ENCODE measurements at places on chromosomes 6 and 20. TPM values are rescaled to one million over a fixed set of nuclear protein-coding genes. Genes with fewer than 3 reads are reported as not detected.

The PLA2G7 gene
- total RNA-seq = not detected

The ABHD16B gene
- total RNA-seq = not detected

The PRL gene
- not detected for total RNA-seq

The MCHR2 gene
- not detected for total RNA-seq

The MEP1A gene
- not detected for total RNA-seq

The GMPR gene
- 25.0 TPM for total RNA-seq

The SAMD10 gene
- 2.6 TPM for total RNA-seq

The MLIP gene
- total RNA-seq = 24.1 TPM

The TRDN gene
- total RNA-seq = not detected

The HRH3 gene
- not detected for total RNA-seq

The NRSN1 gene
- total RNA-seq = not detected

Measured in thoracic aorta endothelial cell (primary cell).